ENCODE measurements at places on chromosomes 3 and 15. TPM values are rescaled to one million over a fixed set of nuclear protein-coding genes. Genes with fewer than 3 reads are reported as not detected.

Gene ISLR
- 0.07 TPM for total RNA-seq

Gene HIGD2B
- not detected for total RNA-seq

Gene BCL2A1
- 1.9 TPM for total RNA-seq

Gene CCDC39
- total RNA-seq, result 0.14 TPM

Gene DLL4
- 72.7 TPM for total RNA-seq

Gene GUCA1C
- not detected for total RNA-seq

Gene NOX5
- total RNA-seq, result 0.07 TPM

Gene AVEN
- 26.8 TPM for total RNA-seq

Gene HEXA
- total RNA-seq, result 41.2 TPM

Gene ENTPD3
- total RNA-seq, result 0.13 TPM

Gene NR1I2
- not detected for total RNA-seq

Gene DAZL
- not detected for total RNA-seq

Gene SOX14
- total RNA-seq, result not detected

Gene BSN
- 0.13 TPM for total RNA-seq

Gene IL17RE
- total RNA-seq, result 0.29 TPM

Gene SKOR1
- 0.07 TPM for total RNA-seq

Gene PLSCR4
- 129 TPM for total RNA-seq

Gene TMEM158
- 5.3 TPM for total RNA-seq

Gene WDR76
- 26.7 TPM for total RNA-seq

Gene FAM107A
- 48.1 TPM for total RNA-seq

Gene AMOTL2
- 104 TPM for total RNA-seq

Gene HRH1
- 14.5 TPM for total RNA-seq

Gene PATL2
- total RNA-seq, result 0.22 TPM

Gene ADAMTS7
- total RNA-seq, result 18.9 TPM

Gene FBXO40
- not detected for total RNA-seq

Gene RAF1
- 92.1 TPM for total RNA-seq

Gene GCNT3
- total RNA-seq, result not detected

Gene CDHR4
- not detected for total RNA-seq

Gene CLDN18
- not detected for total RNA-seq

Gene SERPINI2
- not detected for total RNA-seq

Gene PLAAT1
- total RNA-seq, result 0.13 TPM

Gene CATSPER2
- total RNA-seq, result 2.1 TPM

Gene ADAMTSL3
- total RNA-seq, result under 0.01 TPM

Gene TUSC7
- total RNA-seq, result not detected

Gene REC114
- total RNA-seq, result not detected

Gene CAND2
- total RNA-seq, result 1.6 TPM

Gene ROPN1
- total RNA-seq, result not detected

Gene ADAMTS17
- total RNA-seq, result 0.40 TPM

Gene KCNMB3
- total RNA-seq, result 1.6 TPM

Gene TRAT1
- total RNA-seq, result not detected

Gene DUOX1
- under 0.01 TPM for total RNA-seq

Gene KCNMB2
- total RNA-seq, result not detected

Gene THPO
- not detected for total RNA-seq
